ENCODE measurements at places on chromosomes 7 and 10.

DNA sequence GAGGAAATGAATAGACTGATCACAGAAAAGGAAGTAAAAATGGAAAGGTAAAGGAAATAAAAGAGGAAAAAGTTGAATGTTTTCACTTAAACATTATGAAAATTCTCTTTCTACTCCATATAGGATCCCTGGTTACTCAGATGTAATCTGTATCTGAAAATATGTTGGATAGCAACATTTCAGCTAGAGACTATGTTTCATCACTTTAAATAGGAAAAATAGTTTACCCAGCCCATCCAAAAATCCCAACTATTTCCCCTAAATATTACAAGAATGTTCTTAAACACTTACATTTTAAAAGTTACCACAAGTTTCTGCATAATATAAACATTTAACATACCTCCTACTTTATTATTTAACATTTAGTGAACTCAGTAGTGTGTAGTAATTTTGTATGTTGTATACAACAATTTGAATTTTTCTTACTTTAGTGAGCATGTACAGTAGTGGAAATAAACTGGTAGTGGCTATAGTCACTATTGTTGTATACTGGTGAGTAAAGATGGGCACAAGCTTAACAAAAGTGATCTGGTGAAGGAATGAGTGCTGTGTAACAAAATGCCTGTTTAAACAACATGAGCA, 27.1 kb downstream of the SLF2 start:
- no peak for DNase-seq

- no peak for DNase-seq
Measured at GRCh38 chr7:90719155-90719554, 123.0 kb downstream of the CDK14 start.

- DNase-seq, result no peak
Measured at GRCh38 chr10:47452495-47453140, 31.3 kb downstream of the ANXA8 start.

DNA sequence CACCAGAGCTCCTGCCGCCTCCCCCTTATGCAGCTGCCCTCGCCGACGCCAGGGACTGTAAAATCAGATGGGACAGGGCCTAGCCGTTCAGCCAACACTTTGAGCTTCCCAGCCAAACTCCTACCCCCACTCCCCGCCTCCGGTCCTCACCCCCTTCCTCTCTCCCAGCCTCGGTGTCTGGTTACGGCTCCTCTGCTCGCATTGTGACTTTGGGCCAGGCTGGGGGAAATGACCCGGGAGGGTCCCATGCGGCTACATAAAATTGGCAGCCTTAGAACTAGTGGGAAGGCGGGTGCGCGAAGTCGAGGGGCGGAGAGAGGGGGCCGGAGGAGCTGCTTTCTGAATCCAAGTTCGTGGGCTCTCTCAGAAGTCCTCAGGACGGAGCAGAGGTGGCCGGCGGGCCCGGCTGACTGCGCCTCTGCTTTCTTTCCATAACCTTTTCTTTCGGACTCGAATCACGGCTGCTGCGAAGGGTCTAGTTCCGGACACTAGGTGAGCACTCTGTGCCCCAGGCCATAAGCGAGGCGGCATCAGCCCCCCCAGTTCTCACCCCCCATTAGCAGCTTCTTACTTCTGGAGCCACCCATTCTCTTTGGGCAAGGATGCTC, at the start of gene KAZALD1:
TSS of gene KAZALD1 (plus strand) at position 366 of the 608 bp plus-strand sequence. CDS start 604 bp downstream, outside the sequence.
- no peak for DNase-seq

- no peak for DNase-seq
Measured at GRCh38 chr10:21424459-21424861, 101.0 kb downstream of the SKIDA1 start.

DNA sequence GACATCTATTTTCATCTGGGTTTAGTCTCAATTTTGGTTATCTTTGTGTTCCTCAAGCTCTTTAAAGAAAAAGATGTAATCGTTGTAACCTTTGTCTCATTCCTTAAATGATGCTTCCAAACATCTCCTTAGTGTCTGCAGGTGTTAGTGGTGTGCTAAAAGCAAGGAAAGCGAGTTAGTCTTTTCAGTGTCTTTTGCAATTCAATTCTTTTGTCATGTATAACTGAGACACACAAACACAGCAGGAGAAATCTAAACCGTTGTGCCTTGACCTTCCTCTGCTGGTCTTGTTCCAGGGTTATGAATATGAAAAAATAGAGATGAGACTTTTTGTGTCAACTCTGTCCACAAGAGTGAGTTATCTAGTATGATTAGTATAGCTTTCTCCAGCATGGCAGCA, 40.7 kb downstream of the PIK3CG start:
- no peak for DNase-seq

DNA sequence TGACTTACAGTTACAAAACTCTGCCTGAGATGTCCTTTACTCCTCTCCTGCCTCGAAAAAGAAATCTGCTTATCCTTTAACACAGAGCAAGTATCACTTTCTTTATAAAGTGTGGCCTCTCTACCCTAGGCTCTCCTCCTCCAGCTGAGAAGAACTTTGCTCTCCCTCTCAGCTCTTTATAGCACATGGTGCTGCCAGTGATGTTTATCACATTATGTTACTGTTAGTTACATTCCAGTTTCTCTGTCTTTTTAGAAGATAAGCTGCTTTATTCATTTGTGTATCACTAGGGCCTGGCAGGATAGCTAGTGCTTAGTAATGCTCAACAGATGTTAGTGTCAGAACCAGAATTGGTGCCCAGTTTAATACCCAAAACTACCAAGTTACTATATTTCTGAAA, 41.1 kb upstream of the TMEM229A start:
- DNase-seq, result no peak

DNA sequence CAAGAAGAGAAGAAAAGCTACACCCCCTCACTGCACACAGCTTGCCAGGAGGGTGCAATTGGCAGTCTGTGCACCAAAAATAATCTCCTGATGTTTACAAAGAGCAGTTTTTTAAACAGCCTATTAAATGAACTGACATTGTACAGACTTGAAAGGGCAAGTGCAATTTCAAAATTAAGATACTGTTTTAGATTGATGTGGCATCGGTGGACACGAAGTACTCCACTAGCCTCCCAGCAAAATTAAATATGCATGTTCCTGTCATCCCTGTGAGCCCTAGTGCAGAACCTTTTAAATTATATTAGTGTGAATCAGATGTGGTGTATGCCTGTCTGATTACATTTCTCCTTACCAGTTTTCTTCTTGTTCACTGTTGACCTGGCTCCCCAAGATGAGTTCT, 87.9 kb downstream of the WIPF3 start:
- DNase-seq, result no peak

- DNase-seq, result no peak
Measured at GRCh38 chr7:13107291-13107690, 419.9 kb downstream of the ARL4A start.

- no peak for DNase-seq
Measured at GRCh38 chr10:12299222-12299965, 50.0 kb upstream of the CAMK1D start.

DNA sequence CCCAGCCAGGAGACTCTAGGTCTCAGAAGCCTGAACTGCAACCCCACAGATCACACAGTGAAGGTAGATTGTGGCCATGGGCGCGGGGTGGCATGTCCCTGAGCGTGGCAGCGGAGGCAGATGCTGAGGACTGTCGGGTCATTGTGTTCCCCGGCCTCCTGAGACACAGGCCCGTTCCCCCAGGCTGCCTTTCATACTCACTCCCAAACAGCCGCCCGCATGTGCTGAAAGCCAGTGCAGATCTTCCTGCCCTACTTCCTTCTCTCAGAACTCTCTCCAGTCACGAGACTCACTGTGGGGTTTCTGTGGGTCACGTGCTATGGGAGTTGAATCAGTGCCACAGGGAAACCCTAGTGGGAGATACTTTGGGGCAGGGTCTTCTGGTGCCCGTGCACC, 48.0 kb downstream of the ZNF467 start:
- DNase-seq, result no peak

DNA sequence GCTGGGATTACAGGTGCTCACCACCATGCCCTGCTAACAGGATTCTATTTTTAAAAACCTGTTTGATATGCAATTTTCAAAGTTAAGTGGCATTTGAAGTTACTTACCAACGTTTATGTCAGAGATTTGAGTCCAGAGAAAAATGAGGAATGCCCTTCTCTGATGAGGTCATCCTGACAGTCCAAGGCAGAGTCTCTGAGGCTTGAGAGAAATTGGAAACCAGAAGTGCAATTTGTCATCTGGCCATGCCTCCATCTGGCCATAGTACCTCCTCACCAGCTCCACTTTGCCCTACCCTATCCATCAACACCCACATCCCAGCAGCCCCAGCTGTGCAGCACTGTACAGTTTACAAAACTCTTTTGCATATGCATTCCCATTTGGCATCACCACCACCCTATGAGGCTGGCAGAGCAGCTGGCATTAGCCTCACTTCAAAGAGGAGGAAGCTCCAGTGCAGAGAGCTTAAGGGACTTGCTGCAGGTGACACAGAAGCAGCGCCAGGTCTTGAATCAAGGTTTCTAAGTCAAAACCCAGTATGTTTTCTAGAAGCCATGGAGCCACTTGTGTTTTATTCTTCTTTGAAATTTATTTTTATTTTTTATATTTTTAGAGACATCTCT, 54.5 kb upstream of the PDZD8 start:
- DNase-seq, result no peak

GRCh38 chr7:96016735-96017134, 244.4 kb downstream of the DYNC1I1 start:
- DNase-seq, result no peak

DNA sequence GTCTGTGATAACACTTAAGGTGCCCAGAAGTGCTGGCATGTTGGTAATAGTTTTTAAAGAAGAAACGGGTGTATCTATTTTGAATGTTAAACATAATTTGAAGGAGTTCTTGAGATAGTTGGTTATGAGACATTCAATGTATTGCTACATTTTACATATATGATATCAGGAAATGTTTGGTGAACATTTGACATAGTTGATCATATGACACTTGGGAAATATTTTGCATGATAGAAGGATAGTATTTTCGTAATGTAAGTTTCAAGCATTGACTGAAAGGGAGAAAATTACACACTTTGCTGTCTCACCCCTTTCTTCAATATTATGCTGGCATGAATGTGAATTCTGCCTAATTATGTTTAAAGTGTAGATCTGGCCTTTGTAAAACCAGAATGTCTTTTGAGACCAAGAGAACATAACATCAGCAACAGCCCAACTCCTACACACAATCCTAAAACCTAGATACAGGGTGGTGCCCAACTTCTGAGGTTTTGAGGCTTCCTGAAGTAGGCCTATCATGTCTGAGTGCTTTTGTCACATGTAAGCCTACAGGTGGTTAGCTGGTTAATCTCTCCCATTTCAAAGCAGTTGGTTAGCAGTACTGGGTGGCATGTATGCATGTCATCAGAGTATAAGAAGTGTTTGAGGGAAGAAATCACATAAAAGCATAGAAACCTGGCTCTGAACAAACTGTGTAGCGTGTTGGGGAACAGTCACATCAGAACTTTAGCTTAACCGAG, 2.1 kb downstream of the ADD3 start:
- no peak for DNase-seq

GRCh38 chr10:50604809-50605208, 18.9 kb downstream of the SGMS1 start:
- DNase-seq, result no peak

- DNase-seq, result no peak
Measured at GRCh38 chr7:135743907-135744731, 4.5 kb downstream of the FAM180A start.

DNA sequence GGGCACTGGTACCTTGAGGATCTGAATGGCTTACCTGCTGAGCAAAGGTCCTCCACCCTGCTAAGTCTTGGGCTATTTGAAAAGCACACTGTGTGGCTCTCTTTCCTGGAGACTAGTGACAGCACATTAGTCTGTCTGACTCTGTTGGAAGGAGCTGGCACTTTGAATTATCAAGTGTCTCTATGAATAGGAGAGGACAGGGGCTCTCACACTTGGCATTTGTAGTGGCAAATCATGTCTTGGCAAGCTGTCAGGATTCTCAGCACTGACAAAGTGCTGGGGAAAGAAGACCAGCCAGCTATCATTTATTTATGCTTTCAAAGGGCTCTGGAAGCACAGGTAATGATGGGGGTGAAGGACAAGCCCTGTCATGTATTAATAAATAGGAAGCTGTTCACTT, 62.8 kb downstream of the MTPN start:
- DNase-seq, result no peak

- no peak for DNase-seq
Measured at GRCh38 chr7:39816462-39817060, 133.5 kb upstream of the CDK13 start.

GRCh38 chr10:33735464-33735923, 401.0 kb upstream of the NRP1 start:
- DNase-seq, result no peak

- DNase-seq, result no peak
Measured at GRCh38 chr10:24826009-24826408, 102.3 kb upstream of the ARHGAP21 start.

- DNase-seq, result no peak
Measured at GRCh38 chr10:27861781-27862180, 116.2 kb upstream of the MKX start.

DNA sequence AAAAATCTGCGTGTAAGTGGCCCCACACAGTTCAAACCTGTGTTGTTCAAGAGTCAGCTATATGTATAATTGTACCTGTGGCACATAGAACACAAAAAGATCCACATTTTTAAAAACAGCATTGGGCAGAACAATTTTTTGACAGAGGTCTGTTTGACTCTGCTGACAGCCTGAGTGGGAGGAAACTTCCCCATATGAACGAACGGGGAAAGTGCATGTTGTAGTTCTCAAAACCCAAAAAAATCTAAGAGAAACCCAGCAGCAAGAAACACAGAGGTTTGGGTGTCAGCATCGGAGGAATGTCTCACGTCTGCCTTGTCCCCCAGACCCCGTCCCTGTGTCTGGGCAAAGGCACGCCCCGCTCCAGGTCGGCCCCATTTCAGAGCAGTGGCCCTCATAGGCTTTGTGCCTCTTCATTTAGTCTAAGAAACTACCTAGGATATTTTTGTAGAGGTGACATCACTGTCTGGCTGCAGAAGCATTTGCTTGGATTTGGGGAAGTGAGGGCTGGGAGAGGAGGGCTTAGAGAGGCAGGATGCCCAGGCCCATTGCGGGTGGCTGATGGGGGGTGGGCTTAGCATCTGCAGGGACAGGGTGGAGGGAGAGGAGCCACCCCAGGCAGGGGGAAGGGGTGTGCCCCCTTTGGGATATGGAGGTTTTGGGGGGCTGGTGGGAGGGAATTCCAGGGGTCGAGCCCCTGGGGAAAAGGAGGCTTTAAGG, 11.0 kb downstream of the CUX1 start:
- no peak for DNase-seq

DNA sequence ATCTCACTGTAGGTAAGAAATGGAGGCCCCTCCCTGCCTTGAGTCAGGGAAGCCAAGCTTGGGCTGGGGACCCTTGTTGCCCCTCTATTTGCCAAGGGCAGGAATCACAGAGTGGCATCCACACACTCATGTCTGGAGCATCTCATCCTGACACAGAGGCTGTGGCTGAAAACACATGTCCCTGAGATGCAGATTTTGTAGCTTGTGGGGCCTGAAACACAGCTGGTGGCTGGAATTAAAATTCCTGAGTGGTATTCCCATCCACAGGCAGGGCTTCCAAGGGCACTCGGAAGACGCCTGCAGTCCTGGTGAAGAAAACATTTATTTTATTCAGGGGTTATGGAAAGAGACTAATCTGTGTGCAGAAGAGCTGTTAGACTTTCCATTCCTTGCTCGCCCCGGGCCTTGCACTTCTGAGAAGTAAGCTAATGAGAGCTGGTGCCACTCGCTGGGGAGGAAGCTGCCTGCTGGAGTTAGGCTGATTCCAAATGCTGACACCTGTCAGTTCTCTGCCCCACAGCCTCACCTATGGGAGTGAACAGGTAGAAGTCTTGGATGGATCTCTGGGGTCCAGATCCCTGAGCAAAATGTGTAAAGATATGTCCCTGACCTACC, 36.0 kb downstream of the C10orf120 start:
- no peak for DNase-seq

Measured in right kidney (tissue), 9 donors.